ENCODE measurements at places on chromosomes 2 and 18.
A peak's percentile ranks its signal among the peaks of the same experiment; 100 is the strongest.

GRCh38 chr2:39492095-39492590 lies 55.1 kb upstream of the MAP4K3 start:
- no peak for DNase-seq

DNA sequence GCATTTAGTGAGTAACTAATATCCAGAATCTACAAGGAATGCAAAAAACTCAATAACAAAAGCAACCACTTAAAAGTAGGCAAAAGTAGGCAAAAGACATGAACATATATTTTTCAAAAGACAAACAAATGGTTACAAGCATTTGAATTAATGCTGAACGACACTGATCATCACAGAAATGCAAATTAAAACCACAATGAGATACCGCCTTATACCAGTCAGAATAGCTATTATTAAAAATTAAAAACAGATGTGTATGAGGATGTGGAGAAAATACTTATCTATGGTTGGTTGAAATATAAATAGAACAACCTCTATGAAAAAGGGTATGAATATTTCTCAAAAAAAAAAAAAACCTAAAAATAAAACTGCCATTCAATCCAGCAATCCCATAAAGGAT lies 51.7 kb downstream of the SNTG2 start:
- no peak for DNase-seq

GRCh38 chr2:26526589-26526988 lies 48.7 kb upstream of the OTOF start:
- no peak for DNase-seq

DNA sequence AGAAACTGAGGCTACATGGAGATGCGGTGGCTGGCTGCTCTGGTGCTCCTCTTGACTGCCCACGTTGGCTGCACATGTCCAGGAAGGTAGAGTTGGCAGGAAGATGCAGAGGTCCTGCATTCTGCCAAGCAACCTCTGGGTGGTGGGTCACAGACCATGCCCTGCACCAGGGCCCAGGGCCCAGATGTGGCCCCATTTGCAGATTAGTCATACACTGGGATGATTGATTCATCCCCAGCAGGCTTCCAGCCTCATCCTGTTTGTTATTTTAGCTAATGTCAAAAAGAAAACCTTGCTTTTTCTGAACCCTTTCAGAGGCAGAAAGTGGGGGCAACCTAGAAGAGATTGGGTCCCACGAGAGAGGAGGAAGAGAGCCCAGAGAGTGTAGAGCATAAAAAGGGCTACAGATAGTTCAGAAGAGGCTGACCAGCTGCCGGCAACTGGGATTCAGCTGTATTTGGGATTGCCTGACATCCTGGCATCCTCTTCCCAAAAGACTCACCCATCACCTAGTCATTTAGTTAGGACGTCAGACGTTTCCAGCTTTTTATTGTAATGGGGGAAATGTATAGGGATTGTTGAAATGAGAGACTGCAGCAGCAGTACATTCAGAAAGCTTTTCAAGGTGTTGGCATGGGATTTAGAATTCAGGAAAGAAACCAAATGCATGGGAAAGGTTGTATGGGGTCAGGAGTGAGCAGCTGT lies 101.9 kb downstream of the CTIF start:
- no peak for DNase-seq

GRCh38 chr2:191086706-191087105 lies 64.1 kb downstream of the STAT4 start:
- DNase-seq, result no peak

DNA sequence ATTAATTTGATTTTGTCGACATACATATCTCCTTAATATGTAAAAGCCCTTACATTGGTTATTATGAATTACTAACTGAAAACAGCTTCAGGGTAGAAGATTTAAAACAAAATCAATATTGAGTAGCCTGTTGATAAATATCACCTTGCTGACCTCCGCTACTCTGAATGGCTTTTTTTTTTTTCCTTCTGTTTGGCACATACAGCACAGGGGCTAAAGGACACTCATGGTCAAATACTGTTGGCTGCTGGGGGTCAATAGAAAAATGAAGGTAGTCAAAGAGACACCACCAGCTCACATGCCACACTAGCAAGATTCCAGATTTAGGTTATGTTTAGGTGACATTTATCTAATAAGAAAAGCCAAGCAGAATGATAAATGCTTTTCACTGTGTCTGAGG lies 1642.4 kb upstream of the SLC39A10 start:
- no peak for DNase-seq

DNA sequence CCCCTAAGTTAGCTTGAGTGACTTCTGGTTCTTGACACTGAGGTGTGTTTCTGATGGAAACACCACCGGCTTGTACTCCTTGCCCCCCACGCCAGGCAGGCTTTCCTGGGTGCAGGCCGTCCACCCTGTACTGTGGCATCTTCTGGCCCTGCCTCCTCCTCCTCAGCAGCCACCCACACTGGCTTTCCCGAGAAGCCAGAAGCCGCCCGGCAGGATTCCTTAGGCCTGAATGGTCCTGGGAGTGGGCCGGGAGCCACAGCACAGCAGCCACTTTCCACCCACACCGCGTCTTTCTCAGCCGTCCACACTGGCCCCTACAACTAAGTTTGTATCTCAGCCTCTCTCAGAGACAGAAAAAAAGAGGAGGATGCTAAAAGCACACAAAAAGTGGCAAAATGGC lies 2.1 kb upstream of the HSBP1L1 start:
- DNase-seq, result no peak

DNA sequence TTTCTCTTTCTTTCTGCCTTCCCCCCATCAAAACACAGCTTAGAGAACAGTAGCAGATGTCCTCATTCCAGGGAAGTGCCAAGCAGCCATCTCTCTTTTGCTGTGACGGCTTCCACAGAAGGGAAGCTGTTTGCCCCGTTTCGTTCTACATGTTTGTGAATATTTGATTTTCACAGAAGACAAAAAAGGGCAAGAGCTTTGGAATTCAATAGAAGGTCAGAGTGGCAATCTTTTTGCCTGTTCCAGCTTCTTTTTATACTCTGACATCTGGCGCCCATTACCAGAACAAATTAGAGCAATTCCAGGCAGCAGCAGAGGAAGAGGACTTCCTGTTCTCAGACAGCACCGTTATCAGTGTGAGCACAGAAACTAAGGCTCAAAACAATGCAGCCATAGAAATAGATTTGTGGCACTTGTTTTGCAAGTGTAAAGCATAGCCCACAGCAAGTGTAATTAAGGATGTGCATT lies 79.0 kb upstream of the CDH19 start:
- no peak for DNase-seq

- no peak for DNase-seq
These were observed 31.7 kb downstream of the LRP2 start for GRCh38 chr2:169330555-169331198.

DNA sequence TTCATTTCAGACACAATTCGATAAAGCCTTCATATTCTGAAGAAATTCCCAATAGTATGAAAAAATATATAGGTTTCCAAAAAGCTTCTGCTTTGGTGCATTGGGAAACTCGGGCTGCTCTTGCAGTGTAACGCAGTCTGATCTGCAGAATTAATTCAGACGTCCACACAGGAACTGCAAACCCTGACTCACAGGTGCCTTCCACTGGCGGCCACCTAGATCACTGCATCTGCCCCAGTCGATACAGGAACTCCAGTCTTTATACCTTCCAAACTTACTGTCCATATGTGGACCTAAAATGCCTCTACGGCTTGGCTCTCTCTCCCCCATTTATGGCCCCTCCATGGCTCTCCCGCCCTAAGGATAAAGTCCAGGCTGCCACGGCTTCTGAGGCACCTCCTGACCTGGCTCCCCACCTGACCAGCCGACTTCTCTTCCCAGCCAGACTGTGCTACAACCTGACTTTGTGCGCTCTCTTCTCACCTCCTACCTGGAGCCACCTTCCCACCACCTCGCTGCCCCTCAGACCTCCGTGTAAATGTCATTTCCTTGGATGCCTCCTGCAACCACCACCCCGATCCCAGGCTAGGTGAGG lies 39.7 kb downstream of the L3MBTL4 start:
- DNase-seq, result no peak

- DNase-seq, result no peak
These were observed 30.2 kb downstream of the LONRF2 start for GRCh38 chr2:100292022-100292580.

DNA sequence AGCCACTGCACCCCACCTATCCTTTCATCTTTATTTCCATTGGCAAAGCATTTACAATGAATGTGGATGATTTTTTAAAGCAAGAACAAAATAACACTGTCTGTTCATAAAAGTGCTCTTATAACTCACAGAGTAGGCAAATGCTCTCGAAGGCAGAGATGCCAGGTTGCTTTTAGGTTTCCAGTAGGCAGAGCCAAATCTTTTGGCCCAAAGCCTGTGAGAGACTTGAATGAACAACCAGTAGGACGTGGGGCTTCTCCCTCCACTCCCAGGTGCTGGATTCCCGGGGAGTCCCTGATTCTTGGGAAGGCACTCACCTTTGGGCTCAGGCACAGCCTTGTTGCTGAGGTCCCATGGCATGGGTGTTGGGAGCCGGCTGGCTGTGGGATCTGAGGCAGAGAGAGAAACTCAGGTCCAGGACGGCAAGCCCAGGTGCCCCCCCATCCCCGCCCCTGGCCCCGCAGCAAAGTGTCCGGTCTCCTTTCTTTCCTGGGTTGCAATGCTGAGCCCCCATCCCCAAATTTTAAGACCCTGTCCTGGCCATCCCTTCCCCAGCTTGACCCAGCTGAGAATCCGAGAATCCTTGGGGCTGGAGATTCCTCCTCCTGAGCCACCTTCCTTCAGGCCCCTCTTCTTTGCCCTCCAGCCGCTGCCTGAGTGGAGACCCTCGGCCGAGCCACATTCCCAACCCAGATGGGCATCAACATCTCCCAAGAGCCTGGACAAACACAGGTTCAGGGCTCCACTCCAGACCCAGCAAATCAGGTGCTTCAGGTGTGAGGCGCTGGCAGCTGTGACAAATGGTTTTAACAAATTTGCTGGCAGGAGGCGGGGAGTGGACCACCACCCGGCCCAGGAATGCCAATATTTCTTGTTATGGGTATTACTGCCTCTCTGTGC lies 5.8 kb downstream of the NEURL3 start:
- no peak for DNase-seq

GRCh38 chr2:74881176-74881575 lies 47.2 kb downstream of the HK2 start:
- DNase-seq, result no peak

- DNase-seq, result no peak
These were observed 9.1 kb downstream of the KCNF1 start for GRCh38 chr2:10920764-10921388.

DNA sequence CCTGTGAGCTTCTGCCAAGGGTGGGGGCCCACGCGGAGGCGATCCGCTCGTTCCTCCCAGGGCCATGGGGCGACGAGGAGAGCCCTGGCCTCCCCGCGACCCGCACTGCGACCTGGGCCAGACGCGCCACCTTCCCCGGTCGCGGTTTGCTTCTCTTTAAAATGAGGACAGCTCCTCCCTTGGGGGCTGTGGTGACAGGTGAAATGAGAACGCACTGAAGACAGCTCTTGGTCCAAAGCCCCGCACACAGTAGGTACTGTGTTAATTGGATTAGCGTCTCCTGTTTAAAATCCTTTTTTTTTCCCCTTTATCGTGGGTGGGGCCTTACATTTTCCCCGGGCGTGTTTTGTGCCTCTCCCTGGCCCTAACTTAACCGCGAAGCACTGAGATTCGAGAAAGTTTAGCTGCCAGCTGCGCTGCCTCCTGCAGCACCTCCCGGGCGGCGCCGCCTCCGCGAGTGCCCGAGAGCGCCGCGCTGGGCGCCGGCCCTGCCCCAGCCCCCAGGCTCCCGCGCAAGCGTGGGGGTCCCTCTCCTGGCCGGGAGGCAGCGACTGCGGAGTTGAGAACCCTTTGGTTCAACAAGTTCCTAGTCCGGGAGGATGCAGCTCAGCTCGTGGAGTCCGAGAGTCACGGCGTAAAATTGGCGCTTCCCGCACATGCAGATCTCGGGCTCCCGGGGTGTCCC lies 1.1 kb downstream of the HPCAL1 start:
- DNase-seq, result peak; percentile 35

DNA sequence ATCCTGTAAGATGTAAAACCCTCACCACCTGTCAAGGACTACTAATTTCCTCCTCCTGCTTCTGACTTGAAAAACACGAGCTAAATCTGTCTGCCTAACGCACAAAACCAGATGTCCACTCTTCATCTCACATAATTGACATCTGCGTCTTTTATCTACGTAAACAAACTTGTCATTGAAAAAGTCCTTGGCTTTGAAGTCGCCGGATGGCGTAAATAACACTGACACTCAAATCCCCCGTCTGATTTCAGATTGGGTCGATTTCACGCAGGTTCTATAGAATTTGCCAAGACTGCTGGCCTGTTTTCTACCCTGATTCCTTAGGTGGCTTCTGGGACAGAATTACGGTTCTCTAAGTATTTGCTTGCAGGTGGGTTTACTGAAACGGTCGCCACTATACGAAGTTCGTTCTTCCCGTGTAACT lies 539 bp upstream of the MOB4 start:
- no peak for DNase-seq

DNA sequence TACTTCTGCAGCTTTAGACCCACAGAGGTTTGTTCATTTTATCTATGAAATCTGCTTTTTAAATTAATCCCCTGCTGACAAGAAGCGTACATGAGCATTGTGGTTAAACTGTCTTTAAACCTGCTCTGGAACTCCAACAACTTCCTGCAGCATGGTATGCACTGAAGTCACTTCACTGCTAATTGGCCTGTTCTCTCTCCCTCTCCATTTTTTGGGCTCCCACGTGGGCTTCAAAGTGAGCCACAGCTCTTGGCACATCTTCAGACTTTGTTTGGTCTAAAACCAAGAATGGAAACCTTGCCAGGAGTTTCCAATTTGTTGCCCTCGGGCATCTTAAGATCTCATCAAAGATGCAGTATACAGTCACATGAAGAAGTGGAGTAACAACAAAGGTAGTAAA lies 311.4 kb downstream of the LRRTM1 start:
- no peak for DNase-seq

GRCh38 chr2:23926290-23926749 lies 603 bp downstream of the ATAD2B start:
- no peak for DNase-seq

- no peak for DNase-seq
These were observed 222.8 kb downstream of the ARL4C start for GRCh38 chr2:234273887-234274584.

DNA sequence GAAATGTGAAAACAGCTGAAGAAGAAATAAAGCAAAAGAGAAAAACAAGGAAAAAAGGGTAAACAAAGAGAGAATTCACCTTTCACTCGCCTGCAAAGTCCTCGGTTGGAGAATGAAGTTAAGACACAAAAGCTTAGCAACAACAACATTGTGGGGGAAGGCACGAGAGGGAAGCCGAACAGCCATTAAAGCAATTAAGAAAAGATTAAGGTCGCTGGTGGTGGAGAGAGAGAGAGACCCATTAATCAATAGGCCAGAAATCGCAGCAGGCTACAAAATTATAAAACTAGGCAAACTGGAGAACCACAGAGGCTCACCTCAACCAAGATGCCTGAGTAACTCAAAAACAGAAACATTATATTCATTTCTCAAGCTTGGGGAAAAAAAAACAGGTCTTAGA lies 120.0 kb upstream of the SIX3 start:
- DNase-seq, result no peak

All from activated CD4-positive, CD25-positive, alpha-beta regulatory T cell (primary cell).